Left lobe of liver (tissue), 2 donors: ENCODE measurements at places on chromosomes 2 and 18. TPM values are rescaled to one million over a fixed set of nuclear protein-coding genes. Genes with fewer than 3 reads are reported as not detected.

DNA sequence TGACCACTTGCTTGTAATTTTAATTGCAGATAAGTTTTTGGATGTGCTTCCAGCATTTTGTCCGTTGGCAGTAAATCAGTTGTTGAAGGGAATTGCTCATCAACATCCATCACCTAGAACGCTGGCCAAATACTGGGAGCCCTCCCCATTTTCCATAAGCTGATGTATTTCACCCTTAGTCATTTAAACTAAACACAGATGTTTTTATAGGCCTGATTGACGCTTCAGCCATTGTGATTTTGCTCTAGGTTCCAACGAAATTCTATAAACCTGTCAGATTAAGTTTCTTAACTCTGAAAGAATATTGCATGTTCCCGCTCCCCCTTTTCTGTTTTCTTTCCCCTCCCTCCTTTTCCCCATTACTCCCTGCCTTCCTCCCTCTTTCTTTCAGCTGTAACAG lies 1.0 kb upstream of the RPRM start:
- DNase-seq: no peak

GRCh38 chr18:45728336-45729010 lies 4.5 kb downstream of the SLC14A1 start:
- DNase-seq: no peak

DNA sequence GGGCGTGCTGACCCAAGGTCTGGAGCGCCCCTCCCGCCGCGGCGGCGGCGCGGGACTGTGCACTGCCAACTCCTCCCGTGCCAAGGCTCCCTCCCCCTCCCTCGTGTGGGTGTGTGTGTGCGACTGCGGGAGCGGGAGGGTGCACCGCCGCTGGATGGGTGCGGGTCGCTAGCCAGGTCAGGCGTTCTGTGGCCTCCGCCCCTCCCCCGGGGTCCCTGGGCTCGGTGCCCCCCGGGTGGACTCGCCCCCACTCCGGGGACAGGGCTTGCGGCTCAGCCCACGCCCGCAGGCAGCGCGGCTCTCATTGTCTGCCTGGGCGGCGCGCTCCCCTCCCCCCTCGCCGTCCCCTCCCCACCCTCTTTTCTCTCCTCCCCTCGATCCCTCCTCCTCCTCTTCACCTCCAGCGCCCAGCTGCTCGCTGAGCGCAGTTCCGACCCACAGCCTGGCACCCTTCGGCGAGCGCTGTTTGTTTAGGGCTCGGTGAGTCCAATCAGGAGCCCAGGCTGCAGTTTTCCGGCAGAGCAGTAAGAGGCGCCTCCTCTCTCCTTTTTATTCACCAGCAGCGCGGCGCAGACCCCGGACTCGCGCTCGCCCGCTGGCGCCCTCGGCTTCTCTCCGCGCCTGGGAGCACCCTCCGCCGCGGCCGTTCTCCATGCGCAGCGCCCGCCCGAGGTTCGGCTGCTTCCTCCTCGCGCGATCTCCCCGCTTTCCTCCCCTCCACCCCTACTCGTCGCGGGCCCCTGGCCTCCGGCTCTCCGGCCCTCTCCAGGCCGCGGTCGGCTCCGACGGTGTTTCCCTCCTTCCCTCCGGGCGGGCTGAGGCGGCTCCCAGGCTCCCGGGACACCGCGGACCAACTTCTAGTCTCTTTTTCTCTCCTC lies at the start of gene GATA6:
Gene GATA6, plus strand, starts transcription at position 579 of the 878 bp plus-strand sequence. CDS start 1,556 bp downstream, outside the sequence.
- peak; percentile 97 for DNase-seq

Gene MBP
- 24.1 TPM for total RNA-seq

GRCh38 chr2:241937297-241937696 lies 67.8 kb downstream of the RTP5 start:
- DNase-seq: peak; percentile 35
